ENCODE measurements at places on chromosomes 6 and 20.

GRCh38 chr20:18796282-18796833, 17.2 kb upstream of the SCP2D1 start:
- DNase-seq = no peak

DNA sequence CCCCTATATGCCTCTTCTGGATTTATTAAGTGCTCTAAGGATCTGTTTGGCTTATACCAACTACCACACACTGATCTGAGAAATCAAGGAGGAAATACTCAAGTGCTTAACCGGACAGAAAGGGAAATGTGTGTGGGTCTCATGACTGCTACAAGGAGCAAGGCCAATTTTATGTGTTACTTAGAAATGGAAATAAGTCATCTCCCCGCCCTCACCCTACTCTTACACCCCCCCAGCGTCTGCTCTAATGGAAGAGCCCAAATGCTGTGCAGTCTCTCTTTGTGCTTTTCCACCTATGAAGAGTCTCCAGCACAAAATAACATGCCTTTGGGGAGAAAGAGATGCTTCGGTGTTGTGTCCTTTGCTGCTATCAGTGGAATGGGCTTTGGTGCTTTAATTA, 428.8 kb upstream of the ARID1B start:
- no peak for DNase-seq

GRCh38 chr6:69917834-69918233, 51.5 kb downstream of the COL19A1 start:
- no peak for DNase-seq

- peak; percentile 75 for DNase-seq
Measured at GRCh38 chr6:152380993-152381898, 255.9 kb downstream of the SYNE1 start.

DNA sequence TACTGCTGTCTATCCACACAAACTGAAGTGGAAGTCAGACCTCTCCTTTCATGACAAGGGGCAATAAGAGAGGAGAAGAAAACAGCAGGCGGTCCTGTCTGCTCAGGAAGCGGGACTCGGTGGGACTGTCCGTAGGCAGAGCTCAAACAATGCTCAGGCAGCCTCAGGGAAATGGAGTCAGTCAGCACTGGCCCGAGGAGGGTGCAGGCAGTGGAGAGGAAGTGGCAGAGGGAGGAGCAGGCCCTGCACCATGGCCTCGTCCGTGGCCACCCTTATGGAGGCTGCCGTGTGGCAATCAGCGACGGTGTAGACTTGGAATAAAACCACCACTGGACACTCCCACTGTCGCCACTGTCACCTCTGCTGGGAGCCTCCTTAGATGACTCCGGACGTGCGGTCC, 19.6 kb downstream of the FOXC1 start:
- peak; percentile 38 for DNase-seq

DNA sequence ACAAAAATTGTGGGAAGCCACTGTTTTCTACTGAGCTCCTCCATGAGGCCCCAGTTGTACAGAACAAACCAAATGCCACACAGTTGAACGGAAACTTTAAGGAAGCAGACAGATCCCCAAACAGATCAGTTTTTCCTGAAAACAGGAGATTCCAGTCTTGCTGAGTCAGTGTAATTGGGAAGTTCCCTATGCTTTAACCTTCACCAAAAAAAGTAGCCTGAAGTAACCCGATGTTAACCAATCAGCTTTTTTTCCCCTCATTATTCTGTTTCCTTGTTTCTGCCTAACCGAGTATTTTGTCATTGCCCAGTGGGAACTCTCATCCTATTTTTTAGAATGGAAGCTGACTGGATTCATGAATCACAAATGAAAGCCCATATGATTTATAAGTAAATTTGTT, 36.7 kb downstream of the MARCKS start:
- no peak for DNase-seq
